NCI-H1694 treated with DMSO at 0.1 percent for 48 hours (cell line): ENCODE measurements at places on chromosomes 1 and 21.

DNA sequence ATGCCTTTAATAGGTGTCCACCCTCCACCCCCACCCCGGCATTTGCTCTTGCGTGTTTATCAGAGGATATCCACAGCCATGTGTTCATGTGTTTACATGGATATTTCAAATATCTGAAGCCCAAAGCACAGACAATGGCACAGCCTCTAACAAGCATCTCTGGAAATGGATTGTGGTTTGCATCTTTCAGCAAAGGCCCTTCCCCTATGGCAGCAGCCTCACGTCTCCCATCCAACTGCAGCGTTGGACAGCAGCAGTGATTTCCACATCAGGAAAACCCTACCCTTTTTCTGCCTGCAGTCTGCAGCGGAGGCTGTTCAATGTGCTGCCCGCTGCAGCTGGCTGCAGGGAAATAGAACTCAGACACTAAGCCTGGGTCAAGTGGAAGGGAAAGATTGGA, 1.6 kb downstream of the RASSF5 start:
- DNase-seq = peak; percentile 15

- DNase-seq = peak; percentile 93
Measured at GRCh38 chr1:154998818-154999570, 3.6 kb upstream of the ZBTB7B start.

- peak; percentile 75 for DNase-seq
Measured at GRCh38 chr1:11507309-11507708, 28.4 kb downstream of the DISP3 start.

- no peak for DNase-seq
Measured at GRCh38 chr1:161096015-161096414, 2.1 kb upstream of the KLHDC9 start.

DNA sequence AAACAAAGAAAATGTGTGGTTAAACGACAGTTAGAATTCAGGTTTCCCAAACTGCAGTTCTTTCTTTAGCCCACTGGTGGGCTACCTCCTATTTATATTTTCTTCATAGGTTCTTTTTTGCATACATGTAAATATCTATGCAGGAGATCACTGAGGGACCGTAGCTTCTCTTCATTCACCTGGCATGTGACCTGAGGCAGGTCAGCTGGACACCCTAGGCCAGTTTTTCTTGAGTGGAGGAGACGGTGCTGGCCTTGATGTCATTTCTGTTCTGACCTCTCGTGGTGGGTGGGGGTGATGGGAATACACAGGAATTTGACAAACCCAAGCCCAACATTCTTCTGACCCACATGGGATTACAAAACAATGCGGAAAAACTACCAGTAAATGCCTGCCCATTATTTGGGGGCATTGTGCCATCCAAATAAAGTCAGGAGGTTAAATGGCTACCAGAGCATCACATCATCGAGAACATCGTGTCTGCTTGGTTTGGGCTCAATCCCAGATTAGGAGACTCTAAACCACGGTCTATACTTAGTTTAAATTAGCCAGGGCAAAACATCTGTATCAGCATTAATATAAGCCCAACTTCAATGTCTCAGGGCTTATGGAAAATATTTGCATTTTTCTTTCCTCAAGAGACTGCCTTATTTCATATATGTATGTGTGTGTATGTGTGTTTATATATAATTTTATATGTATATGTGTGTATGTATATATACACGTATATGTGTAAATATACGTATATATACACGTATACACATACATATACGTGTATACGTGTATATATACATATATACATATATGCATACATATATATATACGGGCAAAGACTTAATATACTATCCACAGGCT, 7.4 kb upstream of the IRF2BP2 start:
- no peak for DNase-seq

GRCh38 chr1:225881959-225882693, at the start of gene TMEM63A:
Gene TMEM63A (minus strand): TSS chr1:225882380. CDS start chr1:225877580, 4,800 bp downstream.
- no peak for DNase-seq

DNA sequence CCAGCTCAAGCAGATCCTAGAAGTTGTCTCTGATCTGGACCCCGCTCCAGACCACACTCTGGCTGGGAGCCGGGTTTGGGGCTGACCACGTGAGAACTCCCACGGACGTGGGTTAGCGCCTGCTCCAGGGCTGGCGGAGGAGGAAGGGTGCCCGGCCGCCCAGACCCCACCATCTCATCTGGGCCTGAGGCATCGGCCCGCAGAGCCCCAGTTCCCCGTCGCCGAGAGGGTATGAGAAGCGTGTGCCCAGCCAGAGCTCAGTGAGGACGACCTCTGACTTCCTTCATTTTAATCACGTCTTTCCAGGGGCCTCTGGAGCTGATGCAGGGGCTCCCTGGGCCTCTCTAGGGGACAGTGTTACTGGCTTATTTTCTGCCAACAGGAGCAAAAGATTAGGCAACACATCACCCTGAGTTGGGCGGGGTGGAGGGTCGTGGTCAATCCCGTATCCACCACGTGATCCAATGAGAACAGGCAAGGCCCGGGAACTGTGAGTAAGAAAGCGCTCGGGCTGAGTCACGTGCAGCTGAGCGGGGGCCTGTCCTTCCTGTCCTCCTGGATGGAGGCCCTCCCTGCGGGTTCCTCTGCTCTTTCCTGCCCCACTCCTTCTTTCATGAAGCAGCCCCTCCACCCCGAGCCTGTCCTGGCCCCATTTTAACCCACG, 81.1 kb downstream of the SIK1 start:
- no peak for DNase-seq

GRCh38 chr1:17586172-17586964, 46.9 kb downstream of the ARHGEF10L start:
- no peak for DNase-seq

DNA sequence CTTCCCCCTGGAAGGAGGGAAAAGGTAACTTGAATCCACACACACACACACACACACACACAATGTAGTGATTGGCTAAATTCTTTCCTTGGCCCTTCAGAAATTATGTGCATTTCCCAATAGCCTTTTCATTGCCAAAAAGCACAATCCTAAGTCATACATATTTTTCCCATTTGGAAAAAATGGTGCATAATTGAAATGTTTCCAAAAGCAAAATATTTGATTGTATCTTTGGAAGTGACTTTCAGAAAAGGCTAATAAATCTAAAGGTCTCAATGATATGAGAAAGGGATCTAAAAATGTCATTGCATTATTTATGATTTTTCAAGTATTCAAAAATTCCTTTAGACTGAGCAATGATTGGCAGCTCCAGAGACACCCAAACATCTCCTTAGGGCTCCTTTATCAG, 43.5 kb upstream of the NEK7 start:
- DNase-seq = no peak

GRCh38 chr1:32900956-32901822, at the start of gene TMEM54:
Gene TMEM54 (minus strand): TSS chr1:32901389. CDS start chr1:32901238, 151 bp downstream.
- DNase-seq = no peak

DNA sequence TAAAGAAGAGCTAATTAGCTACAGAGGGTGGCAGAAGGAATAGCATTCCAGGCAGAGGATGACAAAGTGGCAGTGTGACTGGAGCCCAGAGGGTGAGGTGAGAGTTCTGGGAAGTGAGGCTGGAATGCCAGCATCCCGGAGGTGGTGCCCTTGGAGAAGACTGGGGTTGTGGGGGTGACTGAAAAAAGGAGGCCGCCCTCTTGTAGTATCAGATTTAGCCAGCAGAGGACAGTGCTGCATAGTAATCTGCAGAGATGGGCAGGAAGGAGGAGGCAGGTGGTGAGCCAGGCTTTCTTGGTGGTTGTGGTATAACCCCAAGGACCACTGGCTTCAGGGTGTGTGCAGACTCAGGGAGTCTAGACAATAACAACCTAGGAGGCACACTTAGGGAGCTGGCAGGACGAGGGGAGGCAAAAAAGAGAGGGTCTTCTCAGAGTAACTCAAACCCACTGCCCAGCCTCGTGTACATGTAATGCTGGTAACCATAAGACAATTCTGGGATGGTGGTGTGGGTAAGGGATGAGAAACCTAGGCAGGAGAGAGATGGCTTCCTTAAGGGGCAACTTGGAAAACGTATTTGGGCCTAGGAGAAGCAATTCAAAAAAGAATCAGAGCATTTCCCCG, 30.5 kb downstream of the MROH7 start:
- peak; percentile 54 for DNase-seq

GRCh38 chr1:84253036-84253435, 48.5 kb upstream of the SAMD13 start:
- DNase-seq = no peak

GRCh38 chr1:110616587-110616986, 10.4 kb upstream of the KCNA2 start:
- no peak for DNase-seq

DNA sequence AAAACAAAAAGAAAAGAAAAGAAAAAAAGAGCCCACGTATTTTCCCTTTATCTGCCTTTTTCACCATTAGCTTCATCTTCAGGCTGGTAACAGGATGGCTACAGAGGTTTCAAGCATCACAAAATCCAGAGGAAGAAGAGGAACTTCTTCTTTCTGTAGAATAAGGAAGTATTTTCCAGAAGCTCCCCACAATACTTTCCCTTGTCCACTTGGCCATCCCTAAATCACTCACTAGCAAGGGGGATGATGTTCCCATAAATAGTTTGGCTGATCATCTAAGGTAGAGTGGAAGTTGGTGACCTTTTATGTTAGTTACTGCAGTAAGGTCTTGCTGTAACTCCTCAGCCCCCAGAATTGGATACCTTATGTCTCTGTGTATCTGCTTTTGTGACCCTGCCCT, 45.1 kb upstream of the RNF11 start:
- DNase-seq = no peak

- DNase-seq = no peak
Measured at GRCh38 chr1:68049941-68050878, at the start of gene DIRAS3. Gene DIRAS3 (minus strand): TSS chr1:68050627. CDS start chr1:68047297, 3,330 bp downstream.

GRCh38 chr1:73821520-73821919, 376.5 kb downstream of the LRRIQ3 start:
- DNase-seq = no peak
